Globus pallidus (tissue), 1 donor: ENCODE measurements at places on chromosomes 6 and 20.

DNA sequence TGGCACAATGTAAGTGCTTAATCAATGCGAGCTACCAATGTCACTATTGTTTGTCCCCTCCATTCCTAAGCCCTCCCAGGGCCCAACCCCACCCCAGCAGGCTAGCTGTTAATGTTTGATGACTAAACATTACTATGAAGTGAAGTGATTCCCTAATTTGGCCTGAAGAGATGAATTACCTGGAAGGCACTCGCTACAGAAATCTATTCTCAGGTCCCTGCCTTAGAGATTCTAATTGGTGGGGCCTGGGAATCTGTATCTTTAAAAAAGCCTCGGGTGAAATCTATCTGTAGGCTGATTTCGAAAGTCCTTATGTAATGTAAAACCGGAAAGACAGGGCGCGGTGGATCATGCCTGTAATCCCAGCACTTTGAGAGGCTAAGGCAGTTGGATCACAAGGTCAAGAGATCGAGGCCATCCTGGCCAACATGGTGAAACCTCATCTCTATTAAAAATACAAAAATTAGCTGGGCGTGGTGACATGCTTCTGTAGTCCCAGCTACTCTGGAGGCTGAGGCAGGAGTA is 16.9 kb upstream of the SNAI1 start:
- DNase-seq, result no peak

DNA sequence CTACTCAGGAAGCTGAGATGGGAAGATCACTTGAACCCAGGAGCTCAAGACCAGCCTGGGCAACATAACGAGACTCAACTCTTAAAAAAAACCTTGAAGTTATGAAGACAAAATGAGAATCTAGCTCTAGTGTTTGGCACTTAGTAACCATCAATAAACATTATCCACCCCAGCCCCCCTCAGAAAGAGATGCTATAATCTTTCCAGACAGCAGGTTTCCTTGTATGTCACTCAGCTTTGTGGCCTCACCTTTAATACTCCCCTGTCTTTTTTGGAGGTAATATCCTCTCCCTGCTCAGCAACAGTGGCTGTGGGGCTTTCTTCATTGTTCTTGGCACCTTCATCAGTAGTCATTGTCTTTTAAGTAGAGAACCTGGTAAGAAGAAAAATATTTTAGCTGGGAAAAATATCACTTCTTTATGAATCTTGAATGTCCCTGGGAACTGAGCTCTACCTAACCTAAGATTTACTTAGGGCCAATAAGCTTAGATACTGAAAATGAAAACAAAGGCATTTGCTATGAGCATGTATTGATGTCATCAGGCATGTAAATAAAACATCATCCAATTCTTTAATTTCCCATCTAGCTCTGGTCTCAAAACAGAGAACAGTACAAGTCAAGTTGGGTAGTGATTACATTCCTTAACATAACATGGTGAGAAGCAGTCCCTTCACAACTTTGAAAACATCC is 46.1 kb downstream of the FKBP5 start:
- no peak for DNase-seq

DNA sequence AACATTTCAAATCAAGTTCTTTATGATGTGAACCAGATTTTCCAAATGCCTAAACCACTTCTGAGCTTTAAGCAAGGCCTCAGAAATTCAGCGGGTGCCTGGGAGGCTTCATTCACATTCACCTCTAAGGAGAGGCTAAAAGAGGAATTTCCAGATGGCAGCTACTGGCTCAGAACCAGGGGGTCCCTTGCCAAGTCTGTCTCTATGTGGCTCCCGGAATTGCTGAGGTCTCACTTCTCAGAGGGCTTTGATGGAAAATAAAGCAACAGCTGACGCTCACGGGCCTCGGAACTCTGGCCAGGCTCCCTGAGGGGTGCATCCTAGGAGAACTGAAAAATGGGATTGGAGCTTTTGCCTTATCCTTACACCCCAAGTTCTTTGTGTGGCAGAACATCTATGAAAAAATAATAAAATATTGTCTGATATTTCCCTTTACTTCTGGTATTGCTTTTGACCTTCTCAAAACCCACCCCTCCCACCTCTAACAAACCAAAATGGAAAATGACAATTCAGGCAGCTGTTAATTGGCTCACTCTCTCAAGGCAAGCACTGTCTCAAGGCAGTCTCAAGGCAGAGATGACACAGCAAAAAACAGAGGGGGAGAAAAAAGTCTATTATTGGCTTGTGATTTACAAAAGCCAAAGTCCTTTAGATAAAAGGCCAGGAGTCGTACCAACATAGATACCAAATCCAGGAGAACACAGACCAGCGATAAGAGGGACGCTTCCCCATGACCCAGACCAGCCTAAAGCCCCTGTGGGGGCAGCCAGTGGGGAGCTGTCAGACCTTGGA is 21.8 kb upstream of the LRRN4 start:
- peak; percentile 17 for DNase-seq

DNA sequence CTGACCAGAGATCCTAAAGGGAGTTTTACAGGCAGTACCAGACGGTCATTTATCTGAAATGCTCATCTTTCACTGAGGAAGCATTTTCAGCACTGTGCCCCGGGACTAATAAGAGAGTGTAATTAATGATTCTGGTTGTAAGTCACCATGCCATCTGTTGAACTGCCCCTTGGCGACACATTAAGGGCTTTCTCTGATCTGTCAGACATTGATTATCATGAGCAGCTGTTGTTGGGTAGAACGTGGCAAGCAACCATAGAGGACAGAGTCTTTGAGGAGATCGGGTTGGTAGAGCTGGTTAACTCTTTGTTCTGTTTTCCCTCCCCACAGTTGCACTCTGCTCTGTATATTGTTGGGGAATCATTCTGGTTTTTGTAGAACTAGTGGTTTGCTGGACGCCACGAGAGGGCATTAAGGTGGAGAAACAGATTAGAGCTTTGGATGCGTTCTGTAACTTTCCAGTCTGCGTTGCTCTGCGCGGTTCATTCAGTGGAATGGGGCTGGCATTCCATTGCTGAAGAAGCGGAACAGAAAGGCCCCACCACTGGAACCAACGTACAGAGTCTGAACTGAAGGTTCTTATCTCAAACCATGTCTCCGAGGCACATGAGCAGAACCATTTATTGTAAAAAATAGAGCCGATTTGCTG is 34.3 kb downstream of the RPRD1B start:
- no peak for DNase-seq

DNA sequence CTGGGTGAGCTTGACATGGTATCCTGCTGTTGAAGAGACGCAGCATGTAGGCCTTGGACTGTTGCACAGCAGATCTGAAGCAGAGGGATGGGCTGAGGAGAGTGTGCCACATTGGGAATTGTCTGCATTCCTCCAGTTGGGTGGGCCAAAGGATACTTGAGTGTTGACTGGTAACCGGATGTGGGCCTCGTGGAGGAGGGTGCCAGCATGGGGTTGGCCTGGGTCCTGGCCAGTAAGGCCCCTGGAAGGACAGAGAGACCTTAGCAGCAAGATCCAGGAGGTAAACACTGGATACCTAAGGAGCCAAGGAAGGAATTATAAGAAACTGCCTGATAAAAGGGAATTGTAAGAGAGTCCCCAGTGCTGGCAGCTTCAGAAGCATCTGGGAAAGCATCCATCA is 76.9 kb downstream of the FIG4 start:
- no peak for DNase-seq
